ENCODE measurements at places on chromosomes 2 and 18. TPM values are rescaled to one million over a fixed set of nuclear protein-coding genes. Genes with fewer than 3 reads are reported as not detected.

AGXT gene
- total RNA-seq = not detected

MYO5B gene
- 26.8 TPM for total RNA-seq

OTOS gene
- total RNA-seq = not detected

RAX gene
- not detected for total RNA-seq

ACMSD gene
- total RNA-seq = 0.46 TPM

EVA1A gene
- 26.4 TPM for total RNA-seq

HRH4 gene
- 0.07 TPM for total RNA-seq

PLGLB1 gene
- total RNA-seq = not detected

SERPINB10 gene
- 0.28 TPM for total RNA-seq

Data from airway epithelial cell (primary cell).